ENCODE measurements at places on chromosomes 16 and 17.

- DNase-seq = no peak
- H3K27me3 ChIP-seq = no peaks in the 10 kb centered on the region
- no peaks in the 10 kb centered on the region for H3K36me3 ChIP-seq
- H3K4me3 ChIP-seq = no peak overlapping the region
Observed at GRCh38 chr17:40615841-40616476, 31.7 kb downstream of the SMARCE1 start.

DNA sequence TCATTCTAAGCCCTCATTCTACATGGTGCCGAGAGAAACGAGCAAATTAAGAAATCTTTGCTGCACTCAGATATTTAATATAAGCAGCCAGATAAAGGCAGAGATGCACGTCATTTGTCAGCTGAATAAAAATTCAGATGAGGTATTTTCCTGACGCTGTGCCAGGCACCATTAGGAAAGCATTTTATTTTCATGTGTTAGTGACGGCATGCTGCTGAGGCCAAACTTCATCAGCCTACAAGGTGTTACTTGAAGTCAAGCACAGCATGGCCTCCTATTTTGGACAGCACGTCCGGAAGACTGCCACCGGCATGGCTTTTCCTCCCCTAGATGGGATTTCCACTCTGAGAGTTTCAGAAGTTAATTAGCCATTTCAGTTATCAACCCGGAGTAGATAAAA, 70.3 kb downstream of the IRX3 start:
- H3K27me3 ChIP-seq = no peaks in the 10 kb centered on the region
- no peak overlapping the region for H3K27ac ChIP-seq
- no peaks in the 10 kb centered on the region for H3K36me3 ChIP-seq
- H3K4me1 ChIP-seq = no peaks in the 10 kb centered on the region

DNA sequence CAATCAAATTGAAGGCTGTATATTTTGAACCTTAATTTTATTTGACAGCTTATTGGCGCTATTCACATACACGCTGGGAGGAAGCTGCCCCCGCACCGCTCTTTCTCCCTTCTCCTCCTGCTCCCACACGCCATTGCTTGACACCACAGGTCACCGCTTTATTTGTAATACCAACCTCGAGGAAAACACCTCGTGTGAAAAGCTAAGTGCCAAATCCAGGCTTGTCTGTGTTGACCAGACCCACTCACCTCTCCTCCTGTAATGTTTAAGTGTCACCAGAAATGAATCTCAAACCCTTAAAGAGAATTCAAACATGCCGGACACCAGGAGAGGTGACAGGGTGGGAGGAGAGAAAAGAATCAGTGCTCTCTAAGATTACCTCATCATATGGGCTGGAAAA, 331.4 kb downstream of the GRIN2A start:
- H3K36me3 ChIP-seq = no peaks in the 10 kb centered on the region
- no peaks in the 10 kb centered on the region for H3K4me1 ChIP-seq
- no peak for DNase-seq
- no peak overlapping the region for H3K4me3 ChIP-seq
- H3K27ac ChIP-seq = no peak overlapping the region

DNA sequence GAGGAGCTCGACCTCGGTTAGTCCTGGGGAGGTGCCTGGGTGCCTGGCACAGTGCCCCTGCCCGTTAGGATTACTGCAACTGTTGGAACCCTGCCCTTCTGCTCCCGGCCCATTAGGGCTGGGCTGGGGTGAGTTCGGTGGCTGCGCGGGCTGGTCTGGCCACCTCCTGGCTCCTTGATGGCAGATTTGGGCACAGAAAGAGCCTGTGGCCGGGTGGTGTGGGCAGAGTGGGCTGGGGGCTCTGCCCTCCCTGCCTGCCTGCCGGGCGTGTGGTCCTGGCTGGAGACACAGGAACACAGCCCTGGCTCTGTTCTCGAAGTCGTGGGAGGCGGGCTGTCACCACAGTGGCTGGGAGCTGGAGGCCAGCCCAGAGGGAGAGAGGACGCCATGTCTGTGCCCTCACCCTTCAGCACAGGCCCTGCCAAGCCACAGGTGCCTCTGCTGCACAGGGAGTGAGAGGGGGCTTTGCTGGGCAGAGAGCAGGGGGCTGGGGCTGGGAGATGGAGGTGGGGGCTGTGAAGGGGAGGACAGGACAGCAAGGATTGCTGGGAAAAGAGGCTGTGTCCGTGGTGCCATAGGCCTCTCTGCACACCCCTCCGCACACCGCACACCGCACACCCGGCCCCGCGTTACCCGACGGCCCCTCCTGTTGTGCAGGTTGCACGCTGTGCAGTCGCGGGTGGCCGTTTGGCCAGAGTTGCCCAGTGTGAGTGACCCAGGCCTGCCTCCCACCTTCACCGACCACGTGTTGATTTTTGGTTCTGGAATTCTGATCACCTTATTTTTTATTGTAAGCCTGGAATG, 236.6 kb upstream of the GSE1 start:
- H3K27me3 ChIP-seq = peaks cover 6% of the 10 kb centered on the region
- peaks cover 9% of the 10 kb centered on the region for H3K4me1 ChIP-seq
- H3K27ac ChIP-seq = no peak overlapping the region

GRCh38 chr16:82874271-82874670, 247.5 kb downstream of the CDH13 start:
- no peaks in the 10 kb centered on the region for H3K4me1 ChIP-seq
- peaks cover 5% of the 10 kb centered on the region for H3K27me3 ChIP-seq
- H3K36me3 ChIP-seq = no peaks in the 10 kb centered on the region
- H3K4me3 ChIP-seq = no peak overlapping the region
- no peak overlapping the region for H3K27ac ChIP-seq

GRCh38 chr17:40021451-40021971, 6.3 kb downstream of the CSF3 start:
- no peak overlapping the region for H3K27ac ChIP-seq
- H3K27me3 ChIP-seq = no peaks in the 10 kb centered on the region
- peaks cover 37% of the 10 kb centered on the region for H3K36me3 ChIP-seq

- H3K4me1 ChIP-seq = peaks cover 10% of the 10 kb centered on the region
- H3K27me3 ChIP-seq = peaks cover 26% of the 10 kb centered on the region
- no peak overlapping the region for H3K4me3 ChIP-seq
- H3K36me3 ChIP-seq = no peaks in the 10 kb centered on the region
- no peak overlapping the region for H3K27ac ChIP-seq
- no peak for DNase-seq
Observed at GRCh38 chr17:54902611-54903010, 2.0 kb downstream of the TOM1L1 start.

GRCh38 chr17:73223626-73224230, 30.9 kb downstream of the COG1 start:
- H3K36me3 ChIP-seq = peaks cover 15% of the 10 kb centered on the region
- DNase-seq = no peak
- no peak overlapping the region for H3K4me3 ChIP-seq
- H3K4me1 ChIP-seq = peaks cover 40% of the 10 kb centered on the region

DNA sequence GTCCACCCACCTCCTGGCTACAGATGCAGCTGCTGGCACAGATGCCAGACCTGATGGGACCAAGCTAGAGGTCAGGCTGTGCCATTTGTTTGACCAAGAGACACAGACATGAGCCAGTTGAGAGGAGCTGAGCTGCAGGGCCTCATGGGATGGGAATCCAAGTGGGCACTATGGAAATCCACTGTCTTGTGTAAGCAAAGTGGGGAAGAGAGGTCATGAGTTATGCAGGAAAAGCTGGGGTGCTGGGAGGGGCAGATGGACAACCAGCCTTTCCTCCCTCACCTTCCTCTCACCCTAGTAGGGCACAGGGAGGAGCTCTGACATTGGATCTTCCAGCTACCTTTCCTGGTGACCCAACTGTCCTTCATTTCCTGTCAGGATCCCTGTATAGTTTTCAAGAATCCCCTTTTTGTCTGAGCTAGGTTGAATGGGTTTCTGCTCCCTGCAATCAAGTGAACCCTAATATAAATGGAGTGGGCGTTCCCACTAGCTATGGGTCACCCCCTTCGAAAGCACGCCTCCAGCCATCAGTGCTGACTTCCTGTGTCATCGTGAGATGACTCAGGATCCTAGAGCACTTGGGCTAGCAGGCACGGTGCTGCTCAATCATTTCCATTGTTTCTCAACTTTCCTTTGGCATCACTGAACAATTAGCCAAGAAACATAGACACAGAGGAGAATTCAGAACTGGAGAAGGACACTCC, 13.6 kb downstream of the ATPAF2 start:
- peak overlapping the region; percentile 23 for H3K27ac ChIP-seq
- peak; percentile 64 for DNase-seq

DNA sequence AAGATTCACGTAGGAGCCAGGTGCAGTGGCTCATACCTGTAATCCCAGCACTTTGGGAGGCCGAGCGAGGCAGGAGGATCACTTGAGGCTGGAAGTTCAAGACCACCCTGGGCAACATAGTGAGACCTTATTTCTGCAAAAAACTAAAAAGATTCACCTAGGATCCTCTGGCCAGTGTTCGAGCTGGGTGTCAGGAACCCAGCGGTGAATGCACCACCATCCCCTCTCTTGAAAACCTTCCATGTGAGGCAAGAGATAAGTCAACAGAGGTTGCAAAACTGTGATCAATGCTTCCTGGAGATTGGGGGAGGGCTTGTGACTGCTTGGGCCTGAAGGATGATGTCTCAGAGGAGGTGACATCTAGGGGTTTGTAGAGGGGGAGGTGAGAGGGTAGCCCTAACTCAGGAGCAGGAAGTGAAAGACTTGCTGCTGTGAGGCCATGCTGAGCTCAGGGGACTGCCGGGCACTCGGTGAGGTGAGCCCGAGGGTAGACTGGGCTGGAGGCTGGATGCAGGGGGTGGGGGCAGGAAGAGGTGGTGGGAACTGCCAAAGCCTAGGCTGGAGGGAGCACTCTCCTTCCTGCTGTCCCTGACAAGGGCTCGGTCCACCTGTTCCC, 11.7 kb downstream of the GJD3 start:
- H3K27me3 ChIP-seq = no peaks in the 10 kb centered on the region
- H3K36me3 ChIP-seq = peaks cover 27% of the 10 kb centered on the region
- H3K4me3 ChIP-seq = no peak overlapping the region
- peak overlapping the region; percentile 18 for H3K27ac ChIP-seq

GRCh38 chr17:3512505-3513171, 36.8 kb downstream of the ASPA start:
- no peaks in the 10 kb centered on the region for H3K27me3 ChIP-seq
- H3K27ac ChIP-seq = no peak overlapping the region
- peak overlapping the region; percentile 60 for H3K4me3 ChIP-seq
- H3K36me3 ChIP-seq = peaks cover 2% of the 10 kb centered on the region
- DNase-seq = no peak

DNA sequence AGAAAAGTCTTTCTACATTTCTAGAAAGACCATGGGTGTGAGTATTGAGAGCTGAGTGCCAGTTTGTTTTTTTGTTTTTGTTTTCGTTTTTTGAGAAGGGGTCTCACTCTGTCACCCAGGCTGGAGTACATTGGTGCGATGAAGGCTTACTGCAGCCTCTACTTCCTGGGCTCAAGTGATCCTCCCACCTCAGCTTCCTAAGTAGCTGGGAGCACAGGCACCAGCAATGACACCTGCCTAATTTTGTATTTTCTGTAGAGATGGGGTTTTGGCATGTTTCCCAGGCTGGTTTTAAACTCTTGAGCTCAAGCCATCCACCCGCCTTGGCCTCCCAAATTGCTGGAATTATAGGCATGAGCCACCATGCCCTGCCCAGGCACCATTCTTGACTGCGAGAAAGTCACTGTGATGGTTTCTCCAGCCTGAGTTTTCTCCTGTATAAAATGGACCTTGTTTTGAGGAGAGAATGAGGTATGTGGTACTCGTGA, 673.8 kb downstream of the MAF start:
- DNase-seq = no peak
- peaks cover 8% of the 10 kb centered on the region for H3K4me1 ChIP-seq
- peaks cover 10% of the 10 kb centered on the region for H3K36me3 ChIP-seq
- no peaks in the 10 kb centered on the region for H3K27me3 ChIP-seq

DNA sequence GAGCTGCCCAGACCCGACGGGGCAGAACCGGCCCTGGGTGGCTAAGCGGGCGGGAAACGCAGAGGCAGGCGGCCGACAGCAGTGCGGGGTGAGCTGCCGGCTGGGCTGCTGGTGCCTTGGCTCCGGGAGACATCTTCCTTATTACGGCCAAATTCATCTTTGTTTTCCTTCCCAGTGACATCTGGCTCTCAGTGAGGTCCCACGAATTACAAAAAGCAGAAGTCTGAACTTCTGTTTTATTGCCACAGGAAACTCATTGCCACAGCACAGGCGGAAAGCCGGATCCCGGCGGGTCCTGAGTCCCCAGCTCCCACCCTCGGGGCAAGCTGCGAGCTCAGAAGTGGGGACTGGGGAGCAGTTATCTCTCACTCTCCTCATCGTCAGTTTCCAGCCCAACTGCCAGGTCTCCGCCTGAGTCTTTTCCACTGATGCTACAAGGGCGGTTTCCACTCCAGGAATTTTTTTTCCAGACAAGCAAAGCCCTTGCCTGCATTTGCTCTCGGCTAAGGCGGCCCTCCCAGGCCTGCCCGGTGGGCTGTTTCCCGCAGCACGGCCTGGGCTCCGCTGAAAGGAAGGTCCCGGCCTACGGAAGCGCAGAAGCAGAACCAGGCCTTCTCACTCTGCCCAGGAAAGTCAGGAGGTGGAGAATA, 40.3 kb downstream of the CBFA2T3 start:
- H3K36me3 ChIP-seq = no peaks in the 10 kb centered on the region
- H3K27me3 ChIP-seq = peaks cover 17% of the 10 kb centered on the region
- peaks cover 5% of the 10 kb centered on the region for H3K4me1 ChIP-seq
- no peak overlapping the region for H3K4me3 ChIP-seq
- no peak for DNase-seq

GRCh38 chr16:2015117-2015946, 4.3 kb upstream of the NPW start:
- peaks cover 10% of the 10 kb centered on the region for H3K27me3 ChIP-seq
- no peak overlapping the region for H3K4me3 ChIP-seq
- H3K27ac ChIP-seq = no peak overlapping the region
- H3K4me1 ChIP-seq = peaks cover under 1% of the 10 kb centered on the region

DNA sequence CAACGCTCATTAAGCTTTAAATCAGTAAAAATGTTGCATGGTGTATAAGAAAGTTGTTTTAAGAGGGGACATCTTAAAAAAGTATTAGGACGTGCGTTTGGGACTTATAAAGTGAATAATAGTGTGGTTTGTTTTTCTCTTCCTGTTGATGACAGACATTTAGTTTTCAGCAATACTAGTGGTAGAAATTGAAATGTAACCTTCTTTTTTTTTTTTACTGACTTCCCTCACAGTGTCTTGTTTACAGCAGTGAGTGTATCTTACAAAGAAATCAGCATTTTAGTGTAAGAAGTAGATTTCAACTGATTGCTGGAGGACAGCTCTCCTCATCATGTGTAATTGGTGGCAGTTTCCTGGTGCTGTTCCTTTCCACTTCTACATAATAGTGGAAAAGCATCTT, 39.6 kb downstream of the CYLD start:
- H3K27me3 ChIP-seq = no peaks in the 10 kb centered on the region
- peak overlapping the region; percentile 77 for H3K27ac ChIP-seq
- no peak overlapping the region for H3K4me3 ChIP-seq
- H3K36me3 ChIP-seq = peaks cover 59% of the 10 kb centered on the region
- H3K4me1 ChIP-seq = peaks cover 54% of the 10 kb centered on the region

GRCh38 chr16:9447195-9447551, 355.7 kb downstream of the HAPSTR1 start:
- no peaks in the 10 kb centered on the region for H3K36me3 ChIP-seq
- no peaks in the 10 kb centered on the region for H3K4me1 ChIP-seq
- no peak overlapping the region for H3K4me3 ChIP-seq
- DNase-seq = no peak
- H3K27me3 ChIP-seq = no peaks in the 10 kb centered on the region

Data from activated CD4-positive, alpha-beta T cell treated with anti-CD3 and anti-CD28 coated beads for 36 hours (primary cell).